ENCODE measurements at places on chromosomes 1 and 21.

GRCh38 chr1:43978551-43979260 lies at the start of gene B4GALT2:
Gene B4GALT2 (plus strand): TSS chr1:43979210. CDS start chr1:43981161, 1,951 bp downstream.
- no peak for DNase-seq

DNA sequence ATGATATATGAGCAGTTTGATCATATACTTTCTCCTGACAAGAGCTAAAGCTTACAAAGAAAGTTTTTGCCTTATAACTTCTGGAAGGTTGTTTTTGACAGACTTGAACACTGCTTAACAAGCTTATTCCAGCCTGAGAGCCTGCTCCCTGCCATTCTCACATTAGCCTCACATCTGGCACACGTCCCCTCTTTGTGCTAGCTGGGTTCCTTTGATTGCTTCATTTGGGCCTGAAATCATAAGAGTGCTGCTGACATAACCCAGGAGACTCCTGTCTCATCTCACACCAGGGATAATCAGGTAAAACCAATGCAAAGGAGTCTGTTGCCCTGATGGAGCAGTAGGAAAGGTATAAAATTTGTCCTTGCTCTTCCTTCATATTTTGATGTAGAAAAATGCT lies 1411.7 kb upstream of the B3GALT2 start:
- no peak for DNase-seq

GRCh38 chr1:31306278-31306677 lies 9.4 kb downstream of the ZCCHC17 start:
- no peak for DNase-seq

DNA sequence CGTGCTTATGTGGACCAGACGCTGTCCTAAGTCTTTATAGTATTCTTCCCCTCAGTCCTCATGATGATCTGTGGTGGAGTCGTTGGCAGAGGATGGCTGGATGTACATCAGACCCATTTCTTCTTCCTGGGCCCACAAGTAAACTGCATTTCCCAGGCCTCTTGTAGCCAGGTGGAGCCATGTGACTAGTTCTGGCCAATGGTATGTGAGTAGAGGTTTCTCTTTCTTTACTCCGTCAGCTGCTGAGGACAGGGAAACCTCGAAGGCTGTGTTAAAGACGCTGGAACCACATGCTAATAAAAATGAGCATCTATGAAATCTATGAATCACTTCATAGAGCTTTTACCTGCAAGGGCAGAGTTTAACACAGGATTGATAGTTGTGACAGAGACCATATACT lies 18.7 kb upstream of the ZNF362 start:
- no peak for DNase-seq

DNA sequence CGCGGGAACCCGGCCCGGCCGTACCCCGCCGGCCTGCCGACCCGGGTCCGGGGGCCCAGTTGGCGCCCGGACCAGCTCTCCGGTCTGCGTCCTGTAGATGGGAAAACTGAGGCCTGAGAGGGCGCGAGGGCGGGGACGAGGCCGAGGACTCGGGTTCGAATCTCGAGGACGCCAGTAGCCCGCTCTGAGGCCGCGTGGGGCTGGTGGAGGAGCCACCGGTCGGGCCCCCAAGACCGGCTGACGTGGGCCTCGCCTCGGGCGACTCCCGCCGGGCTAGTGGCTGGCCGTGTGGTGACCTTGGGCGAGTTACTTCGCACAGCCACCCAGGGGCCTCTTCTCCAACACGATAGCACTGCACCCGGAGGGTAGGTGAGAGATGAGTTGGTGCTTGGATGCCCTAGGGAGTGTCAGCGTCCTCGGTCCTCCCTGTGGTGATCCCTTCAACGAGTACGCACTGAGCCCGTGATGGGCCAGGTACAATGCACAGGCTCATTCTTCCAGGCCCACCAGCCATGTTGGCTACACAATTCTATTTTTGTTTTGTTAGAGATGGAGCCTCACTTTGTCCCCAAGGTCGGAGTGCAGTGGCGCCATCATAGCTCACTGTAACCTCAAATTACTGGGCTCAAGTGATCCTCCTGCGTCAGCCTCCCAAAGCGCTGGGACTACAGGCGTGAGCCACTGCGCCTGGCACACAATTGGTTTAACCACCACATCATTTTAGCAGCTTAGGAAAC lies 404 bp upstream of the SCMH1 start:
- no peak for DNase-seq

GRCh38 chr1:222920169-222920568 lies 105.3 kb downstream of the DISP1 start:
- no peak for DNase-seq

DNA sequence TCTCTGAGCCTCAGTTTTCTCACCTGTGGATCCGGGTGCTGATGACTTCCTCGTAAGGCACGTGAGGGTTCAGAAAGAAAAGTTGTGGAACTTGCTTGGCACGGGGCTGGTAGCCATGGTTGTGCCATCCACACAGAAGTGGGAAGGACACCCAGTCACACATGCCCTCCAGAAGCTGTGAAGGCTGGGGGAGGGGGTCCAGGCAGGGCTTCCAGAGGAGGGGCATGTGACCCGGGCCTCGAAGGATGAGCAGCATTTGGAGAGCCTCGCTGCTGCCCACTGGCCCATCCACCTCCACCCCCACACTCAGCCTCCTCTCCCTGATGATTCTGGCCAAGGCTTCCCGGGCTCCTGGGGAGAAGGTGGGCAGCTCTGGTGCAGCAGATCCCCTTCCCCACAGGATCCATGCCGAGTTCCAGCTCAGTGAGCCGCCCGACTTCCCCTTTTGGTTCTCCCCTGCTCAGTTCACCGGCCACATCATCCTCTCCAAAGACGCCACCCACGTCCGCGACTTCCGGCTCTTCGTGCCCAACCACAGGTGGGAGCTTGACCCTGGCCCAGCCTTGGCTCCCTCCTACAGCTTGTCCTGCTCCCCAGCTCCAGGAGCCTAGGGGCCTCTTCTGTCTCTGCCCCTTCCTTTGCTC lies 9.4 kb downstream of the SELENON start:
- no peak for DNase-seq

- no peak for DNase-seq
Observed at GRCh38 chr1:246497331-246497915, 9.7 kb downstream of the SMYD3 start.

DNA sequence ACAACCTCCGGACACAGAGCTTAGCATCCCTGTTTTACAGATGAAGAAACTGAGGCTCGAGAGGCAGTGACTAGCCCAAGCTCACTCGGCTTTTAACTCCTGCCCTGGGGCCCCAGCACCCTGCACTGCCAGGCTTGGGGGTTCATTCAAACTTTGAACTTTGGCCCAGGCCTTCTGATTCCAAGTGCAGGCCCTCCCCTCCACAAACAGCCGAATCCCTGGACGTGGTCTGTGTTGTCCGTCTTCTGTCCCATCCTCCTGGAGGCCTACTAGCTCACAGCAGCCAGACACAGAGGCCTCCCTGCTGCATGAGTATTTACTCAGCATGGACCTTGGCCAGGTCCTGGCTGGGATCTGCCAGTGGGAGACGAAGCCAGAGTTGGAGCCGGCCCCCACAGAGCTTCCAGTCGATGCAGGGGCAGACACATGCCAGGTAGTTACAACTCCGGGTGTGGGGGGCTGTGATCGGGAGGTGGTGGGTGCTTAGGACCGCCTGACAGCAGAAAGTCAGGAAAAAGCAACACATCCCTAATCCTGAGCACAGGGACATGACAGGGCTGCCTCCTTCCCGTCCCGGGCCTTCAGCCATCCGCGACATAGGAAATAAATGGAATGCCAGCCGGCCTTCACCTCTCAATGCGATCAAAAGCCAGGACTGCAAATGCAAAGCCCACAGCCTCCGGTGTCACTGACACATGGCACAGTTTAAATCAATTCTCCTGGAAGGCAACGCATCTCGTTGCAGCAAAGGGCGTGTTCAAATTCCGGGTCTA lies 7.4 kb downstream of the IFFO2 start:
- DNase-seq, result no peak

DNA sequence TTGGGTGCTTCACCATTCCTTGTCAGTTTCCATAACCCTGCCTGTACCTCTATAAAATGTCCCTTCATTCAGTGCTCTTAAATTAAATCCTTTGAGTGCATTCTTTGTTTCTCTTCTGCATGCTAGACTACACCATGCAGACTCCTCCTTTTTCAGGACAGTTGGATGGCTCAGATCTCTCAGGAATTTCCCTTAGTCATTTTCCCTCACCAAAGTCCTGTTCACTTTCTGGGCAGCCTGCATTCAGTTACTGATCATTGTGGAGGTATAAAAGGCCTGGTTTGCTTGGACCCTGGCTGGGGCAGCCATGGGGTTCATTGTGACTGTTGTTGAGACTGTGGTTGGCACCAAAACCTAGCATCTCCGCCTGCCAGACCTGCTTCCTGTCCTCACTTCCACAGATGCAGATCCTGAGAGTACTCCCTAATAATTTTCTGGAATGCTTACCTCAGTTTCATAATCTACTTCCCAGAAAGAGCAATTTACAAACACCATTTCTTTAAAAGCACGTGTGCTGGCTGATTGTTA lies 88.4 kb downstream of the PDE4B start:
- no peak for DNase-seq

GRCh38 chr21:20249401-20249800 lies 748.8 kb upstream of the NCAM2 start:
- no peak for DNase-seq

GRCh38 chr1:116311756-116312680 lies 61.0 kb upstream of the ATP1A1 start:
- no peak for DNase-seq

GRCh38 chr1:19411612-19412011 lies 73.7 kb downstream of the CAPZB start:
- DNase-seq, result no peak

- DNase-seq, result no peak
Observed at GRCh38 chr1:53129891-53130597, 12.4 kb downstream of the SLC1A7 start.

DNA sequence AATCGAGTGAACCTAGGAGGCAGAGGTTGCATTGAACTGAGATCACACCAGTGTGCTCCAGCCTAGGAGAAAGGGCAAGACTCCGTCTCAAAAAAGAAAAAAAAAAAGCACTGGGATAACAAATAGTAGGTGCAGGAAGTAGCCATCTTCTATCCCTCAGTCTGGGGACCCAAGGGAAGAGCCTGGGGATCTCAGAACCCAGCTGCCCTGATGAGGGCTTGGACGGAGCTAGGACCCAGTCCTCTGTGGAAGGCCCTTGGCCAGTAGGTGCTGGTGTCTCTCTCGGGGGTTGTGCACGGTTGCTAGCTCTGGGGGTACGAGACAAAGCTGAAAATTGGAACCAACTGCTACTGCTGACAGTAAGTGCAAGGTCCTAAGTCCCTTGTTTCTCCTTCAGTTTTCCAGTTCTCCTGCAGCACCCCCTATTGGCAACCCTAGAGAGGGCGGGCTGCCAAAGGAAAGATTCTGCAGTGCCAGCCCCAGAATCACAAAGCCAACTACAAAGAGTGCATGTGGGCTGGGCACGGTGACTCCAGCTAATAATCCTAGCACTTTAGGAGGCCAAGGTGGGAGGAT lies 57.6 kb upstream of the KIF1B start:
- no peak for DNase-seq

DNA sequence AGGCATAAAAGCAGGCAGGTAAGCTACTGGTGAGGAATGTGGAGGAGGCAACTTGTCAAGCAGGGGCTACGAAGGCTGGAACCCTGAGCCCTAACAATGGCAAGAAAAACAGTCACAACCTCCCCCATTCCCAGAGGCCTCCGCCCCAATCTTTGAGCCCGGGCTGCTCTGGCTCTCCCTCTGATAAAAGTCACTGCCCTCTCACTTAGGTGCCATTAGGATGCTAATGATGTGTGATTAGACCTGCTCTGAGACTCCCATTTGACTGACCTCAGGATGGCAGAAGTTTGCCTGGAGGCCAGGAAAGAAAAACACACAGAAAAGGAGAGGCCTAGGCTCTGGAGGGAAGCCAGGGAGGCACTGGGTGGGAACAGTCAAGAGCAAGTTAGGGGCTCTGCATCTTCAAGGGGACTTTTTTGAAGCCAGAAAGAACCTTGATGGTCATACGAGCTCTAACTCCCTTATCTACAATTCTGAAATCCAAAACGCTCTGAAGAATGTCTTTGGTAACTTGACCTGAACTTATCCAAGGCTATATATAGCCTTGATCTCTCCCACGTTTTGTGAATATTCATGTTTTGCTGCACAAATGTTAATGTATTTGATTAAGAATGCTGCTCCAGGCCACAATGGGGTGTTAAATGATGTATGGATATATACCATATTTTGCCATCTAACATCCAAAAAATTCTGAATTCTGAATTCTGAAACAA lies 98.9 kb downstream of the TRABD2B start:
- no peak for DNase-seq

DNA sequence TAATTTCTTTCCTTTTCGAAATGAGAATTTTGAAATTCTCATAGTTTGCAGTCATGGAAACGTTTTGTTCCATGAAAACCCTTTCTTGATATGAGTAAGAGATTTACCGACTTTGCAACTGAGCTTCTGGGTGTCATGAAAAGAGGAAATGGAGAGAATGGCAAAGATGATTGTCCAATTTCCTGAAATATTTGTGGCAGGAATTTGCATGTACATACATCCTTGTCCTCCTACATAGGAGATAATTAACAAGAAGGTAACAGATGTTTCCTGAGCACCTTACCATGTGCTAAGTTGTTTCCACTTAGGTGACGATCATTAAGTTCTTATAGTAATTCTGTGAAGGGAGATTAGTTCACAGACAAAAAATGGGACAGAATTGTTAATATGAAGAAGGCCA lies 170.7 kb downstream of the NEGR1 start:
- no peak for DNase-seq

DNA sequence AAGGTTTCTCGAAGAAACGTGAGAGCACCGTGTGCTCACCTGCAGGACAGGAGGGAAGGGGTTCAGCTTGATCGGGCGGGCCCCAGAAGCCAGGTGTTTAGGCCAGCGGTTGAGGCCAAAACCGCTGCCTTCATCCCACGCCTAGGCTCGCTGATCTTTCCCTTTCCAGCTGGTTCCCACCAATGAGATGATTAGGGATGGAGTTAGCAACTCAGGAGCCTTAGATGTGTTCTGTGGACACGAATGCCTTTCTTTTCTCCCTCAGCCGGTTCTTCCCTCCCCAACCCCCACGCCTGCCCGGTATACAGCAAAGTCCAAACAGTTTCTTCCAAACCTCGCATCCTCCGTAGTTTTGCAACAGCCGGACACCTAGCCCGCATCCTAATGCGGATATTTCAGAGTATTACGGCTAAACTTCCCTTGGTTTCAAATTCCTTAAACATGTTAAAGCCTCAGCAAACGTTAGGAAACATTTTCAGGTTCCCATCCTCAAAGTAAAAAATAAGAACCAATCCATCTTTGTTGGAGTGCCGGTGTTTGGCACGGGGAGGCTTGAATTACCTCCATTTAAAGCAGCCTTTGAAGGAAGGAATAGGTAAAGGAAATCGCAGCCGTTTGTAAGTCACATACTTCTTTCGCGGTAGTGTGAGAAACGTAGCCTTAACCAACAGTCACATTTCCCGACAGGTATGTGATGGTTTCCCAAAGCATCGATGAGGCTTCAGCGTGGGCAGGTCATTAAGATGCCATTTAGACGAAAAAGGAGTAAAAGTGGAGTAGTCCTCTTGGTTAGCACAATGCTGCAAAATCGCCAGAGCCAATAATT lies 1.1 kb downstream of the LRRC8C start:
- no peak for DNase-seq

DNA sequence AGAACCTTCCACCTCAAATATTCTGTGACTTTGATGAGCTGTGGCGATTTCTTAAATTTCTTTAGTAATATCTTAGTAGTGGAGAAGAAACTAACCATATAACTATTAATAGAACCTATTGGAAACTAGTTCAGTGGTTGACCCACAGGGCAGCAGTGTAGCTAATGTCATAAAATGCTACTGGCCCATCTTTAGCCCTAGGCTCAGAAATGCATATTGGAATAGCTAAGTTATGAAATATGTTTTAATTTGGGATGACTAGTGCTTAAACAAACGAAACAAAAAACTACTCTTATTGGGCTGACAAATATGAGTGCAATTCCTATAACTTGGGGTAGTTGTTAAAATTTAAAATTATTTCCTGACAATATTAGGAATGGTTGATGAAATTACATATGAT lies 20.2 kb downstream of the MACO1 start:
- no peak for DNase-seq

All from NCI-H187 treated with DMSO at 0.1 percent for 48 hours (cell line).